ENCODE measurements at places on chromosomes 4 and X.

DNA sequence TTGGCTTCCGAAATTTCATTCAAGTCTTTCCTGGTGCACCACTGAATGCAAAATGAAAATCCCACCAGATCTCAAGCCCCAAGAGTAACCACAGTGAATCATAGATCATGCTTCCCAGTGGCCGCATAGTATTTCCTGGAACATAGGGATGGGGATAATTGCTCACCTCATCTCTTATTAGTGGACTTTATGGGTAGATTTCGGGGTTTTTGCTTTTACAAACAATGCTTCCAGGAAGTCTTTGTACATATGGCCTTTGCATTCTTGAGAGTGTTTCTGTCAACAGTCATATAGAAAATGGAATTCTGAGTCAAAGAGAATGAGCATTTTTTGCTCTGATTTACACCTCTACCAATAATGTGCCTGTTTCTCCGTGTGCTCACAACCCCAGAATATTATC is 53.4 kb downstream of the PPEF2 start:
- no peak for DNase-seq

DNA sequence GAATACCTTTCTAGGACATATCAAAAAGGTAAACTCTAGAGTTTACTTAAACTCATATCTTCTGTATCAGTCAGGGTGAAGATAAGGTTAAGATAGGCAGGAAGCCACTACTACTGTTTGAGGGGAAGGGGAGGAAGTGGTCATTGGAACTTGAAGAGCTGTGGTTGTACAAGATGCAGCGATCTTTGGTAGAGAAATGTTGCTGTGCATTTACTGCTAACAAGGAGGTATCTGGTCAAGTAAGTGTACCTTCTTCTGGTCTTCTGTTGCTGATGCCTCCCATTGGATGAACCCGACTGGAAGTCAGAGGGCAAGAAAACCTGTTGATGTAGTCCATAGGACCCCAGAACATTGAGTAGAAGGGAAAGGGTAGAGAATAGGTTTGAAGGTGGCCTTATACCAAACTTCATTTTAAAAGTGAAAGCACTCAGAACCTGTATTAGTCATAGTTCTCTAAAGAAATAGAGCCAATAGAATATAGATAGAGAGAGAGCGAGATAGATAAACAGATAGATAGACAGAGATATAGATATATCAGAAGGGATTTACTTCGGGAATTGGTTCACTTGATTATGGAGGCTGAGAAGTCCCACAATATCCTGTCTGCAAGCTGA is 47.9 kb upstream of the TSPAN5 start:
- DNase-seq, result no peak

- no peak for DNase-seq
Measured at GRCh38 chr4:56086073-56086541, 137.4 kb downstream of the CEP135 start.

DNA sequence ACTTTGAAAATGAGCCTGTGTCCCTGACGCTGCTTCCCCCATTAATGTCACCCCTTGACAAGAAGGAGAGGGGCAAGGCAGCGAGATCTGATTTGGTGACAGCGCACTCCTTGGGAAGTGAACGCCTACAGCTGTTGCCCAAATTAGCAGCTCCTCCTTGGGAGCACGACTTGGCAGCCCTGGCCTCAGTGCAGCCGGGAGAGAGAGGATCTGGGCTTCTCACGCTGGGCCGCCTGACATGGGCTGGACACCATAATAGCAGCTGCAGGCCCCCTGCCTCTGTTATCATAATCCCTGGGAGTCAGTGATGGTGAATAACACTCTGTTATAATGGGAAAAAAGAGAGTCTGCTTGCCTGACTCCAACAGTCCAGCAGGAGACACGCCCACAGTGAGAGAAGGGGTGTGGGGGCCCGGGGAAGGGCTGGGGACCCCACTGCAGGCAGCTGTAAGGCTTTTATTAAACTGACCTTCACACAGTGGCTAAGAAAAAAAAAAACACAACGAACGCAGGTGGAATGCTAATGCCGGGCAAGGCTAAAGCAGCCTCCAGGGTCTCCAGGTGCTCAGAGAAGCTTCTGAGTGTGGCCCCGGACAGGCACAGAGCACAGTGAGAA is 73.3 kb downstream of the PSAPL1 start:
- no peak for DNase-seq

DNA sequence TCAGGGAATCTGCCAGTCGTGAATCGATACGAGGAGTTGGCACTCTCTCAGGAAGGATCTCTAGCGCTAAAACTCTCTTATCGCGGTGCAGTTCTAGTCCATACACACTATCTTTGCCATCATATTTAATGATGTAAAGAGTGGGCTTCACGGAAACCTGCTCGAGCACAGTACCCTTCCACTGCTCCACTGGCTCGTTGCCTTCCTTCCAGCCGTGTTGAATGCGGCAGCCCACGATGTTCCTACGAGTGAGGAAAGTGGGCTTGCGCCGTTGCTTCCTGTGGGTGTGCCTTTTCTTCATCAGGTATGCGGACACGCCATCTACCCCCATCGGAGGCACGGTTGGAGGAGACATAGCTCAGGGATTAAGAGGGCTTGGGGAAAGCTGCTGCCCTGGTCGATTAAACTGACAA is 661 bp downstream of the SPIN4 start:
- peak; percentile 14 for DNase-seq

DNA sequence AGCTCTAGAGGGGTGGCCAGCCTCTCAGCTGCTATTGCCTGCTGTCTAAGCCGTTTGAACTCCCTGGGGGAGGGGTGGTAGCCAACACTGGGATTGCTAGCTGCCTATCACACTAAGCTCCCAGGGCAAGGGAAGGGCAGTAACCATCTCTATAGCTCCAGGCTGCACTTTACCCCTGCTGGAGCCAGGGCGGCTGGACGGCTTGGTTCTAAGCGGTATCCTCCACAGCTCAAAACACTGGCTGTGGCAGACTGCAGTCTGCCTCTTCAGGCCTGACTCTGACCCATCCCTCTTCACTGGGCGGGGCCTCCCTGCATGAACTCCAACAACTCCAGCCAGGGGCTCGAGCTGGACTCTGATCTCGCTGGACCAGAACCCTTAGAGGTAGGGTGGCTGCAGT is 55.3 kb upstream of the GNRHR start:
- no peak for DNase-seq

All from body of pancreas (tissue), 4 donors.